ENCODE measurements at places on chromosomes 6 and 20.

DNA sequence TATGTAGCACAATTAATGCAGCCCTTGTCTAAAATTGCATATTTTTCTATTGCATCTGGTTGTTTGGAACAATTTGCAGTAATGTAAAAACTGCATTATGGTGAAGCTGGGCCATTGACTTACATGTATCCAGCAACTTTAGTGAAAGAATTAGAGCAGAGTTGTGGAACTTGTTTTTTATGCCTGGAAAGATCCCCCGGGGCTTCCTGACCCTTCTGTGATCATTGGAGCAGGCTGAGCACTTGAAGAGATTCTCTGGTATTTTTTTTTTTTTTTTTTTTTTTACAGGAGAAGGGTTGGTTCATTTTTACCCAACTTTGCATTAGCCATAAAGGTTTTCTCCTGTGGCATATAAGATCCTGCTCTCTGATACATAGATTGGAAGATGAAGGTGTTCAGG lies 45.0 kb downstream of the LIN28B start:
- no peak for DNase-seq

GRCh38 chr6:19999319-20000191 lies 162.4 kb downstream of the ID4 start:
- DNase-seq = no peak

DNA sequence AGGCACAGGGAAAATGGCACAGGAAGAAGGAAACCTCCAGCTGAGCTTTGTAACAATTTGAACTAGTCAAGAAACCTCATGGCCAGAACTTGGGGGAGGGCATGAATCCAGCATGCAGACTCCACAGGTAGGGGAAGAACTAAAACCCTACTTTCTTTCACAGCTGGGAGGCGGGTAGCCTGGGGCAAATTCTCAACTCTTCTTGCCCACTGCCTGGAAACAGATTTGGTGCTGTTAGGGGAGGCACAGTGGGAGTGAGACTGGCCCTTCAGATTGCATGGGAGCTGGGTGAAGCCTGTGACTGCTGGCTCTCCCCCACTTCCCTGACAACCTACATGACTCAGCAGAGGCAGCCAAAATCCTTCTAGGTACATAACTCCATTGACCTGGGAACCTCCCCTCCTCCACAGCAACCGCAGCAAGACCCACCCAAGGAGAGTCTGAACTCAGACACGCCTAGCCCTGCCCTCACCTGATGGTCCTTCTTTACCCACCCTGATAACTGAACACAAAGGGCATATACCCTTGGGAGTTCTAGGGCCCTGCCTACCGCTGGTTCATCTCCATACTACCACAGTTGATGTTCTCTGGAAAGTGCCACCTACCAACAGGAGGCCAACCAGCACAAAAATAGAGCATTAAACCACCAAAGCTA lies 37.2 kb upstream of the TRIM27 start:
- DNase-seq = no peak

GRCh38 chr6:38796006-38796405 lies 80.9 kb downstream of the DNAH8 start:
- DNase-seq = no peak

- no peak for DNase-seq
Measured at GRCh38 chr6:14305131-14305530, 187.6 kb downstream of the CD83 start.

DNA sequence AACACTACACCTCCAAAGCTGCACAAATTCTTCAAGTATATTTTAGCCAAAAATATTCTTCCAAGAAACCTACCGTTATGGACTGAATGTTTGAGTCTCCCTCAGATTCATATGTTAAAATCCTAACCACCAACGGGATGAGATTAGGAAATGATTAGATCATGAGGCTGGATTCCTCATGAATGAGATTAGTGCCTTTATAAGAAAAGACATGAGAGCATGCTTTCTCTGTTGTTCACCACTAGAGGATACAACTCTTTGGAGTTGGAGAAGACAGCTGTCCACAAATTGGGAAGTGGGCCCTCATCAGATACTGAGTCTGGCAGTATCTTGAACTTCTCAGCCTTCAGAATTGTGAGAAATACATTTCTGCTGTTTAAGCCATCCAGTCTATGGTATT lies 7.1 kb upstream of the SLC17A4 start:
- no peak for DNase-seq

GRCh38 chr6:79646006-79646405 lies 14.9 kb downstream of the SH3BGRL2 start:
- DNase-seq = no peak

- DNase-seq = no peak
Measured at GRCh38 chr6:16243055-16243454, 4.7 kb downstream of the GMPR start.

GRCh38 chr20:37518059-37518458 lies 3.0 kb upstream of the NNAT start:
- no peak for DNase-seq

GRCh38 chr6:90159452-90159851 lies 137.2 kb downstream of the BACH2 start:
- no peak for DNase-seq

DNA sequence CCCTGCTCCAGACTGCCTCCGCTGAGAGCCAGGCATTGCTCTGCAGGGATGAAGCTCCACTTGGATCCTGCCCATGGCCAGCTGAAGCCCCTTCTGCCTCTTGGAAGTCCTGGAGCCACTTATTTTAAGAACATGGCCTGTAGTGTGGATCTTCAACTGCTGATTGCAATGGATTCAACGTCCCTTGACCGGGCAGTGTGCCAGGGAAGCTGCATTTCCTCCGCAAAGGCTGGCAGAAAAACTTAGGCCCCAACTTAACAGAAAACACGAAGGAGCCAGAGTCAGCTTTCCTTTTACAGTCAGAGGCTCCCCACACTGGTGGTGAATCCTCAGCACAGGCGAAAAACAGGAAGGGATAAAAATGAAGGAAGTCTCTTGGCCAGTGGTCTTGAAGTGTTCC lies 26.3 kb upstream of the FOXQ1 start:
- no peak for DNase-seq

DNA sequence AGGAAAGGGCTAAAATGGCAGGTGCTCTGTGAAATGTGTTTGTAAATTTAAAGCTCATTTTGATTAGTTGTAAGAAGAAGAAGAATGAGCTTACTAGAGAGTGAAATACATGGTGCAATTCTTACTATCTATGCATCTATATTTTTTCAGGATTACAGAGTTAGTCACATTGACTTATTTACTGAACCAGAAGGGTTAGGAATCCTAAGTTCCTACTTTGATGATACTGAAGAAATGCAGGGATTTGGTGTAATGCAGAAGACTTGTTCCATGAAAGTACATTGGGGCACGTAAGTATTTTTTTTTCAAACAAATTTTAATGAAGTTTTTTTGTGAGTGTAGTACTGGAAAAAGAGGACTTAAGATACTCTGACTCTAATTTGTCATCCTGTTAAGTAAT lies 99.3 kb downstream of the RTN4IP1 start:
- no peak for DNase-seq

GRCh38 chr6:162100096-162100495 lies 627.5 kb downstream of the PRKN start:
- DNase-seq = no peak
